Mesothelial cell of epicardium (in vitro differentiated cells): ENCODE measurements at places on chromosomes 5 and 9.

DNA sequence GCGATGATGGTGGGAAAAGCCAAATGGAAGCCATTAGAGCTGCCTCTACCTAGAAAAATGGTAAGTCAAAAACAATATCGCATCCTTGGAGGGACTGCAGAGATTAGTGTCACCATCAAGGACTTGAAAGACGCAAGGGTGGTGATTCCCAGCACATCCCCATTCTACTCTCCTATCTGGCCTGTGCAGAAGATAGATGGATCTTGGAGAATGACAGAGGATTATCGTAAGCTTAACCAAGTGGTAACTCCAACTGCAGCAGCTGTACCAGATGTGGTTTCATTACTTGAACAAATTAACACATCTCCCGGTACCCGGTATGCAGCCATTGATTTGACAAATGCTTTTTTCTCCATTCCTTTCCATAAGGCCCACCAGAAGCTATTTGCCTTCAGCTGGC, 23.8 kb downstream of the ERP44 start:
- H3K27me3 ChIP-seq: no peaks in the 10 kb centered on the region
- no peaks in the 10 kb centered on the region for H3K4me1 ChIP-seq
- no peak overlapping the region for H3K27ac ChIP-seq
- no peak overlapping the region for H3K4me3 ChIP-seq
- DNase-seq: no peak
- peaks cover 6% of the 10 kb centered on the region for H3K36me3 ChIP-seq

DNA sequence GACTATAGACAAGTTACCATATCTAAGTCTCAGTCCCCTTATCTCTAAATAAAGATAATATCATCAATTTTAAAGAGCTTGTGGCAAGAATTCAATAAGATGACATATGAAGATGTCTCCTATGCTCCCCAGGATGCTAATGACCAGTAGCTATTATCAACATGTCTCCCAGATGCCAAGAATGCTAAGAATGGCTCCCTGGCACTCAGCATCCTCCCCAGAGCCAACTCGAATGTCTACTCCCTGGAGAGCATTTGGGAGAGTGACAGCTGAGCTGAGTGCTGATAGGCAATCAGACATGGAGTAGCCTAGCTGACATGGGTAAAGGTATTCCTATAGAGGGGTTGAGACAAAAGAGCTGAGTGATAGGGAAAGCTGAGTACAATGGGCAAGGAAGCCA, 15.9 kb downstream of the P4HA2 start:
- DNase-seq: no peak
- H3K27me3 ChIP-seq: no peaks in the 10 kb centered on the region
- H3K27ac ChIP-seq: no peak overlapping the region
- H3K36me3 ChIP-seq: peaks cover 28% of the 10 kb centered on the region
- peaks cover 3% of the 10 kb centered on the region for H3K4me1 ChIP-seq

GRCh38 chr5:52856564-52856963, 68.8 kb downstream of the ITGA1 start:
- H3K27me3 ChIP-seq: no peaks in the 10 kb centered on the region
- H3K4me1 ChIP-seq: peaks cover 21% of the 10 kb centered on the region
- DNase-seq: no peak
- H3K4me3 ChIP-seq: no peak overlapping the region
- no peaks in the 10 kb centered on the region for H3K36me3 ChIP-seq

GRCh38 chr5:124436294-124436693, 310.1 kb downstream of the ZNF608 start:
- H3K36me3 ChIP-seq: peaks cover 2% of the 10 kb centered on the region
- peaks cover 4% of the 10 kb centered on the region for H3K4me1 ChIP-seq
- H3K27ac ChIP-seq: no peak overlapping the region
- no peak for DNase-seq
- H3K4me3 ChIP-seq: no peak overlapping the region
- H3K27me3 ChIP-seq: no peaks in the 10 kb centered on the region

GRCh38 chr9:81759680-81760215, 70.4 kb upstream of the TLE1 start:
- no peak overlapping the region for H3K4me3 ChIP-seq
- no peaks in the 10 kb centered on the region for H3K36me3 ChIP-seq
- no peak for DNase-seq

DNA sequence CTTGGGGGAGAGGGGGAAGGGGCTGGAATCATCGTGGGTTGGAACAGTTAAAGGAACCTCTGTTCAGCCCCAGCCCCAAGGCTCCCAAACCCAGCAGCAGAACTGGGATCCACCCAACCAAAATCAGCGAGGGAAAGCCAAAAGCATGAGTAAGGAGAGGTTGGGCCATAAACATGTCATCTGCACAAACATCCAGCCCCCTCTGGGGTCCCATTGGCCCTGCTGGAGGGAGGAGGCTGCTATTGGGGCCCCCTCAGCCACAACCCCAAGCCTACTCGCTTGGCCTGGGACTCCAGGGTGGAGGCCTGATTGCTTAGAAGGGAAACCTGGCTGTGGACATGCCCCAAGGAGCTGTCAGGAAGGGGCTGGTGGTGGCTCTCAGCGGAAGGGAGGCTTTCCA, 154.9 kb downstream of the FGF18 start:
- DNase-seq: no peak
- no peak overlapping the region for H3K4me3 ChIP-seq
- no peak overlapping the region for H3K27ac ChIP-seq
- H3K27me3 ChIP-seq: peaks cover 14% of the 10 kb centered on the region
- peaks cover 6% of the 10 kb centered on the region for H3K36me3 ChIP-seq

- H3K4me1 ChIP-seq: peaks cover 7% of the 10 kb centered on the region
- H3K4me3 ChIP-seq: no peak overlapping the region
- H3K27me3 ChIP-seq: peaks cover 3% of the 10 kb centered on the region
- no peak for DNase-seq
Observed at GRCh38 chr5:434443-435146, 8.4 kb upstream of the EXOC3 start.

- DNase-seq: no peak
- no peak overlapping the region for H3K4me3 ChIP-seq
- no peak overlapping the region for H3K27ac ChIP-seq
- no peaks in the 10 kb centered on the region for H3K36me3 ChIP-seq
Observed at GRCh38 chr5:152514827-152515397, 109.8 kb upstream of the NMUR2 start.

DNA sequence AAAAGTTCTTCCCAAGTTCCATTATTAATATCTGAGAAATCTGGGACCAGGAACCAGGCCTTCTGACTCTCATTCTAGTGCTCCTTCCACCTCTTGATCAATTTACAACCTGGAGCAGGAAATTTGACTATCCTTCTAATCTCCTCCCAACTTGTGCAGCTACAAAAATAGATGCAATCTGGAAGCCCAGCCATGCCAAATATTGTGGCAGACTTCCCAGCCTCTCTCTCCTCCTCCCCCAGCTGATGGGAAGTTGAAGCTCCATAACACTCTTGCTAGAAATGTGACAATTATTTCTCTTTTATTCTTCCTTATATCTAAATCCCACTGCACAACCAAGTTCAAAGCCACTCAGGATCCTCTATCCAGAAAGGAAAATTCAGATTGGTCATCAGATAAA, 252.1 kb downstream of the SEC61B start:
- no peak overlapping the region for H3K4me3 ChIP-seq
- H3K36me3 ChIP-seq: no peaks in the 10 kb centered on the region
- DNase-seq: no peak
- no peak overlapping the region for H3K27ac ChIP-seq

DNA sequence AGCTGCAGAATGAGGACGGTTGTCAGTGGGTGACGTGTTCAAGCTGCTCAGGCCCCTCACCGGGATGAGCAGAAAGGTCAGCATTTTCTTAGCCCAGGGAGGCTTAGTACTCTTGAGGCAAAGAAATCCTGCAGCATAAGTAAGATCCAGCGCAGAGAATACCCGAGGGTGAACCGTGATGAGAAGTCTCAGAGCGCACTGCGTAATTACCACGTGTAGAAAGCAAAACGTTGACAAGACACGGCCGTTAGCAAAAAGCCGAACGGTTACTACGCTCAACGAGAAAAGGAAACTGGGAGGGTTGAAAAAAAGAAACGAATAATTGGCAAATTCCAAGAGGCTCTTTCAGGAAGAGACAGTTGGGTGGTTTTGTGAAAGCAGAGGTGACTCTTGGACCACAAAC, 104.0 kb downstream of the COL23A1 start:
- no peak overlapping the region for H3K4me3 ChIP-seq
- H3K27ac ChIP-seq: no peak overlapping the region
- no peak for DNase-seq
- peaks cover 3% of the 10 kb centered on the region for H3K4me1 ChIP-seq
- H3K36me3 ChIP-seq: peaks cover 3% of the 10 kb centered on the region

DNA sequence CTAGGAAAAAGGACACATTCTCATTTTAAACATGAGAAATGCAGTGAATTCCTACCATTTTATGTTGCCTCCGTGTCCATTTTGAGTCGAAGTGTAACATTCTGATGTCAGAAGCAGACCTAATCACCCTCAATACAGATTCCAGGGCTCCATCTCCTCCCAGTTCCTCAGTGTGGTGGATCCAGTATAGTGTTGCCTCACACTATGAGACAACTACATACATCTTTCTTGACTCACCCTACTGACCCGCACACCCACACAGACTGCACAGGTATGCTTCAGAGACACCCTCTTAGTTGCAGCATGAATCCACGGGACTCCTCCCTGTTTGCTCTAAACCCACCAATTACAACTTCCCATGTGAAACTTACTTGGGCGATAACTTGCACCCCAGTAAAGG, 564.9 kb downstream of the SEMA5A start:
- no peaks in the 10 kb centered on the region for H3K4me1 ChIP-seq
- no peak overlapping the region for H3K4me3 ChIP-seq
- no peak for DNase-seq
- H3K27me3 ChIP-seq: peaks cover 46% of the 10 kb centered on the region

- DNase-seq: no peak
- no peak overlapping the region for H3K4me3 ChIP-seq
- H3K27ac ChIP-seq: no peak overlapping the region
- peaks cover 2% of the 10 kb centered on the region for H3K36me3 ChIP-seq
- no peaks in the 10 kb centered on the region for H3K27me3 ChIP-seq
Observed at GRCh38 chr5:150122158-150122510, 33.5 kb downstream of the PDGFRB start.

GRCh38 chr5:174271316-174271715, 225.8 kb downstream of the NSG2 start:
- H3K4me1 ChIP-seq: no peaks in the 10 kb centered on the region
- DNase-seq: no peak
- H3K27ac ChIP-seq: no peak overlapping the region
- H3K27me3 ChIP-seq: peaks cover 58% of the 10 kb centered on the region
- no peaks in the 10 kb centered on the region for H3K36me3 ChIP-seq
- no peak overlapping the region for H3K4me3 ChIP-seq

GRCh38 chr5:160253441-160253840, 24.1 kb downstream of the FABP6 start:
- peaks cover 11% of the 10 kb centered on the region for H3K36me3 ChIP-seq
- DNase-seq: no peak
- H3K4me1 ChIP-seq: no peaks in the 10 kb centered on the region
- H3K27me3 ChIP-seq: no peaks in the 10 kb centered on the region
- no peak overlapping the region for H3K27ac ChIP-seq

- H3K4me3 ChIP-seq: no peak overlapping the region
- no peaks in the 10 kb centered on the region for H3K36me3 ChIP-seq
- H3K4me1 ChIP-seq: no peaks in the 10 kb centered on the region
- H3K27ac ChIP-seq: no peak overlapping the region
- no peaks in the 10 kb centered on the region for H3K27me3 ChIP-seq
Observed at GRCh38 chr5:164139423-164139822, 634.0 kb downstream of the MAT2B start.
